ENCODE measurements at places on chromosomes 6 and 20. TPM values are rescaled to one million over a fixed set of nuclear protein-coding genes. Genes with fewer than 3 reads are reported as not detected.

Gene RFX6
- total RNA-seq = not detected

- H3K27ac ChIP-seq = no peak overlapping the region
- H3K4me3 ChIP-seq = no peak overlapping the region
- no peak for DNase-seq
- H3K27me3 ChIP-seq = no peaks in the 10 kb centered on the region
- peaks cover 30% of the 10 kb centered on the region for H3K4me1 ChIP-seq
Measured at GRCh38 chr20:58239216-58239615, 10.8 kb upstream of the ANKRD60 start.

DNA sequence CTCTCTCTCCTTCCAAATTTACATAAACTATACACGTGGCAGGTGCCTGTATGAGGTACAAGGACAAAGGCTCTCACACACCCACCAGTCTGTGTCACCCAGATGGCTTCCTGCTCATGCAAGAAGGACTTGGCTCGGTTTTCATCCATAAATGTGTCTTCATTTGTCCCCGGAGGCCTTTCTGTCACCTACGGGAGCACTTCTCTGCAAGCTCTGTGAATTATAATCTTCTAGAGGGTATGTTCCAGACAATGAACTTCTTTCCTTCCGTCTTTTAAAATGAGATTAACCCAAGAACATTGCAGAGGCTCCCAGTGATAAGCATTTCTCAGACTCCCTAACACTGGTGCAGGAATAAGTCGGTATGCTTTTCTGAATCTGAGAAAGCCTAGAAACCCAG is 123.6 kb downstream of the PTPRT start:
- no peaks in the 10 kb centered on the region for H3K27me3 ChIP-seq
- no peaks in the 10 kb centered on the region for H3K4me1 ChIP-seq
- DNase-seq = no peak
- H3K36me3 ChIP-seq = no peaks in the 10 kb centered on the region

- no peak for DNase-seq
- peaks cover 2% of the 10 kb centered on the region for H3K27me3 ChIP-seq
- H3K36me3 ChIP-seq = no peaks in the 10 kb centered on the region
- no peaks in the 10 kb centered on the region for H3K4me1 ChIP-seq
- H3K4me3 ChIP-seq = no peak overlapping the region
- H3K27ac ChIP-seq = no peak overlapping the region
Measured at GRCh38 chr20:19141998-19142397, 70.4 kb upstream of the SLC24A3 start.

GRCh38 chr6:139290787-139291311 is 949 bp downstream of the TXLNB start:
- peak overlapping the region; percentile 96 for H3K27ac ChIP-seq
- H3K4me1 ChIP-seq = peaks cover 48% of the 10 kb centered on the region
- peaks cover 10% of the 10 kb centered on the region for H3K36me3 ChIP-seq
- H3K4me3 ChIP-seq = peak overlapping the region; percentile 70
- peak; percentile 61 for DNase-seq

- H3K4me1 ChIP-seq = no peaks in the 10 kb centered on the region
- DNase-seq = no peak
- no peak overlapping the region for H3K4me3 ChIP-seq
- peaks cover 7% of the 10 kb centered on the region for H3K27me3 ChIP-seq
- no peak overlapping the region for H3K27ac ChIP-seq
- no peaks in the 10 kb centered on the region for H3K36me3 ChIP-seq
Measured at GRCh38 chr6:166839569-166839968, 116.8 kb downstream of the RNASET2 start.

Gene CAP2
- not detected for total RNA-seq

GRCh38 chr6:1181939-1182605 is 129.8 kb upstream of the FOXQ1 start:
- peaks cover 2% of the 10 kb centered on the region for H3K27me3 ChIP-seq
- DNase-seq = no peak
- H3K27ac ChIP-seq = no peak overlapping the region
- H3K36me3 ChIP-seq = no peaks in the 10 kb centered on the region
- no peak overlapping the region for H3K4me3 ChIP-seq
- H3K4me1 ChIP-seq = no peaks in the 10 kb centered on the region

GRCh38 chr6:139028658-139029469 is at the start of gene ABRACL:
Gene ABRACL (plus strand): TSS chr6:139028745. CDS start chr6:139034161, 5,416 bp downstream.
- H3K27me3 ChIP-seq = no peaks in the 10 kb centered on the region
- no peak within 1 kb of the TSS for H3K4me3 ChIP-seq
- peaks cover 27% of the 10 kb centered on the region for H3K4me1 ChIP-seq
- DNase-seq = peak; percentile 89
- peak within 1 kb of the TSS; percentile 98 for H3K27ac ChIP-seq
- H3K36me3 ChIP-seq = peaks cover 16% of the 10 kb centered on the region

- H3K4me3 ChIP-seq = no peak overlapping the region
- peaks cover 14% of the 10 kb centered on the region for H3K4me1 ChIP-seq
- H3K27me3 ChIP-seq = no peaks in the 10 kb centered on the region
- no peak overlapping the region for H3K27ac ChIP-seq
Measured at GRCh38 chr6:166441325-166442078, 58.8 kb upstream of the MPC1 start.

Gene PAK5
- not detected for total RNA-seq

- no peak for DNase-seq
- H3K27me3 ChIP-seq = no peaks in the 10 kb centered on the region
- no peak overlapping the region for H3K4me3 ChIP-seq
- H3K27ac ChIP-seq = no peak overlapping the region
Measured at GRCh38 chr6:38233161-38233791, 406.5 kb downstream of the BTBD9 start.

- H3K4me1 ChIP-seq = peaks cover 6% of the 10 kb centered on the region
- H3K4me3 ChIP-seq = no peak overlapping the region
- H3K27me3 ChIP-seq = peaks cover 26% of the 10 kb centered on the region
- H3K36me3 ChIP-seq = no peaks in the 10 kb centered on the region
- DNase-seq = no peak
Measured at GRCh38 chr20:33257237-33257636, 21.4 kb downstream of the BPIFA1 start.

GRCh38 chr6:12022953-12023388 is 10.9 kb downstream of the HIVEP1 start:
- no peak overlapping the region for H3K27ac ChIP-seq
- peaks cover 32% of the 10 kb centered on the region for H3K4me1 ChIP-seq

Data from activated CD4-positive, alpha-beta T cell treated with anti-CD3 and anti-CD28 coated beads, Interleukin-2, amount 10 ng/mL, durations not matched to agents 7 days and 5 days (primary cell).